ENCODE measurements at places on chromosomes 3 and 15.

- no peak for DNase-seq
Measured at GRCh38 chr15:28934645-28935044, 48.9 kb downstream of the APBA2 start.

GRCh38 chr3:76028774-76029173 is 243.4 kb upstream of the ZNF717 start:
- DNase-seq: no peak

- DNase-seq: no peak
Measured at GRCh38 chr3:29373131-29373680, 92.3 kb downstream of the RBMS3 start.

DNA sequence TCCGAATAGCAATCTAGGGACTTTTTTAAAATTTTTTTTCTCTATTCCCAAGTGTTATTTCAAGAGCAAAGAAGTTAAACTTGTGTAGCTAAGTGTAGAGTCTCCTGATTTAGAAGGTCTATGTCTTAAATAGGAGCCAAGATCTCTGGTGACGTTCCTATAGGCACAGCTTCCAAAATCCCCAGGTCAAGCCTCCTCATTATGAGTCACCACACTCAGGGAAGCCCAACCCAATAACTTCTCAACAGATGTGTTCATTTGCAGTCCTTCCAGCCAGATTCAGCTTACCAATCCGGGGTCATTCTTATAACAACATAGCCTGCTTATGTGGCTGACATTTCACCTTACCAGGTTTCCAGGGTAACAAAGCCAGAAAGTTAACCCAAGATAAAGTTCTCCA is 270.3 kb downstream of the IL5RA start:
- no peak for DNase-seq
